CD4-positive, alpha-beta T cell treated with Interleukin-2 at 100 ng/mL for 4 hours (primary cell): ENCODE measurements at places on chromosomes 16 and 17.

- no peak for DNase-seq
Observed at GRCh38 chr16:24364596-24364995, 108.5 kb downstream of the CACNG3 start.

DNA sequence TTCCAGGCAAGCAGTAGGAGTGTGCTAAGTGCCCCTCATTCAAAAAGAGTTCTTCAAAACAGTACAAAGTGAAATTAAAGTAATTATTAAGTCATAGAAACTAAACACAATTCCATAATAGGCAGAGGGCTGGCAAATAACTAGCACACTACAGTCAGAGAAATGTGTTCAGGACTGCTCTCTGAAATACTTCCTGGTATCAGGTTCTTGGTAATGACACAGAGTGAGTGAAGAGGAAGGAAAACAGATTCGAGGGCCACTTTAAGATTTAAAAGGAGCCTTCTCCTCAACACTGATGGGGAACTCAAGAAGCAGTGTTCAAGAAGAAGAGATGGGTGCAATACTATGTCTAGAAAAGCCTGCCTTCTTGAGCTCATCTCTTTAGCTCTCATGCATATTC, 139.2 kb downstream of the TOX3 start:
- DNase-seq: no peak

DNA sequence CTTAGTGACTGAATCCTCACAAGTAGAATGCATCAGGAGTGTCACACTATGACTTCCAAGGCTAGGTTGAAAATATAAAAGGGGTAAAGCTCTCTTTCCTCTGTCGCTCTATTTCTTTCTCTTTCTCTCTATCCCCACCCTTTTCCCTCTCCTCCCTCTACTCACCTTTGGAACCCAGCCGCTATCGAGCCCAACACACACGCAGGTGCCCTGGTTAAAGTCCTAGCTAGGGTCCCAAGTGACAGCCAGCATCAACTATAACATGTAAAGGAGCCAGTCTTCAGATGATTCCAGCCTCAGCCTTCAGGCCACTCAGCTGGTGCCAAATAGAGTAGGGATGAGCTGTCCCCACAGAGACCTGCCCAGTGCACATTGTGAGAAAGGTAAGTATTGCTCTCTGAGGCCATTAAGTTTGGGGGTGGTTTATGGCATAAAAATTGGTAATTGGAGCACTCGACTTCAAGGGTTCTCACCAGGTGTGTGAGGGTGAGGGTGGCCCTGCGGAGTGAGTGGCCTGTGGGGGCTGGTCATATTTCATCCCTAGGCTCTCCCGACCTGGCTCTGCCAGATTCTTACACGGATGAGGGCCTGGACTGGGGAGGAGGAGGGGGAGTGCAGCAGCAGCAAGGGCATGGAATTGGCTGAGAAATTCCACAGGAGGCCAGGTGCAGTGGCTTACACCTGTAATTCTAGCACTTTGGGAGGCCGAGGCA, 14.9 kb upstream of the C16orf54 start:
- DNase-seq: no peak

- no peak for DNase-seq
Observed at GRCh38 chr16:7405166-7405565, 72.5 kb downstream of the RBFOX1 start.

DNA sequence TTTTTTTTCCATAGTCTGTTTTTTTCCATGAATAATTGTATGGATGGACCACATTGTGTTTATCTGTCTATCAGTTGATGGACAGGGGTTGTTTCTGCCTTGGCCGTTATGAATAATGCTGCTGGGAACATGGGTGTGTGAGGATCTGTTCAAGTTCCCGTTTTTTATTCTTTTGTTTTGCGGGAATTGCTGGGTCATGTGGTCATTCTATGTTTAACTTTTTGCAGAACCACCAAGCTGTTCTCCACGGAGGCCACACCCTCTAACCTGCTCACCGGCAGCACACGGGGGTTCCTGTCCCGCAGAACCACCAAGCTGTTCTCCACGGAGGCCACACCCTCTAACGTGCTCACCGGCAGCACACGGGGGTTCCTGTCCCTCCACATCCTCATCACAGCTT, 5.9 kb upstream of the MSLN start:
- no peak for DNase-seq

- no peak for DNase-seq
Observed at GRCh38 chr16:85664580-85665372, 24.0 kb downstream of the GINS2 start.

GRCh38 chr16:8675183-8676159, 1.1 kb downstream of the ABAT start:
- DNase-seq: peak; percentile 80

- peak; percentile 12 for DNase-seq
Observed at GRCh38 chr16:52912565-52913173, 140.0 kb downstream of the CHD9NB start.

GRCh38 chr17:34996422-34997285, 16.3 kb downstream of the LIG3 start:
- no peak for DNase-seq

GRCh38 chr16:56744996-56745640, 15.2 kb downstream of the NUP93 start:
- no peak for DNase-seq

DNA sequence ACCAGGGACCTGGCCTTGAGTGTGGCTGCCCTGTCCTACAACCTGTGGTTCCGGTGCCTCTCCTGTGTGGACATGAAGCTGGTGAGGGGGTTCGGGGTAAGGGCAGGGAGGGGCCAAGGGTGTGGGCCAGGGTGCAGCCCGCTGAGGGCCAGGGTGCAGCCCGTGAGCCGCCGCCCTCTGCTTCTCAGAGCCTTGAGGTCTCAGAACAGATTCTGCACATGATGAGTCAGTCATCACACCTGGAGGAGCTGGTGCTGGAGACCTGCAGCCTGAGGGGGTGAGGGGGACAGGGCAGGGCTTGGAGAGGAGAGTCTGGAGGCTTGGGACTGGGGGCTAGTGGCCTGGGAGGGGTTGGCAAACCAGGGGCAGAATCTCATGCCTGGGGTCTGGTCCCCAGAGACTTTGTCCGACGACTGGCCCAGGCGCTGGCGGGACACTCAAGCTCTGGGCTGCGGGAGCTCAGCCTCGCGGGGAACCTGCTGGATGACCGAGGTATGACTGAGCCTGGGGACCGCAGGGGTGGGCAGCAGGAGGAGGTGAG, 2.2 kb downstream of the CARMIL2 start:
- DNase-seq: no peak

GRCh38 chr17:41625602-41626001, 1.2 kb upstream of the KRT17 start:
- no peak for DNase-seq

- DNase-seq: no peak
Observed at GRCh38 chr17:78307887-78308638, 51.8 kb downstream of the SOCS3 start.

DNA sequence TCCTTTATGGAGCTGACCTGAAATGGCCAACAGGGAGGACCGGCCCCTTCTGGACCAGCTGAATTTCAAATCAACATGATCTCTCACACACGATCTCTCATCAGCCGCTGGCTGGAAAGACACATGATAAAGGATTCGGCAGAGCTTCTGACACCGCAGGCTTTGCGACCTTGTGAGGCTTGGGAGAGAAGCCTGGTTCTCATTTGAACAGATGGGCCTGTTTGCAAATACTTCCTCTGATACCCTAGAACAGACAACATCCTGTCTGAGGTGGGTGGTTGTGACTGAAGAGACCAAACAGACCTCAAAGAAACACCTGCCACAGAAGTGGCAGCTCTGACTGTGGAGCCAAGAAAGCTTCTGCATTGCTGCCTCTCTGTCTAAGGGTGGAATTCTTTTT, 77.9 kb upstream of the SDK2 start:
- peak; percentile 32 for DNase-seq

- DNase-seq: peak; percentile 51
Observed at GRCh38 chr17:74737299-74738050, 419 bp downstream of the RAB37 start.

GRCh38 chr16:85152414-85153030, 40.2 kb upstream of the CIBAR2 start:
- DNase-seq: no peak

DNA sequence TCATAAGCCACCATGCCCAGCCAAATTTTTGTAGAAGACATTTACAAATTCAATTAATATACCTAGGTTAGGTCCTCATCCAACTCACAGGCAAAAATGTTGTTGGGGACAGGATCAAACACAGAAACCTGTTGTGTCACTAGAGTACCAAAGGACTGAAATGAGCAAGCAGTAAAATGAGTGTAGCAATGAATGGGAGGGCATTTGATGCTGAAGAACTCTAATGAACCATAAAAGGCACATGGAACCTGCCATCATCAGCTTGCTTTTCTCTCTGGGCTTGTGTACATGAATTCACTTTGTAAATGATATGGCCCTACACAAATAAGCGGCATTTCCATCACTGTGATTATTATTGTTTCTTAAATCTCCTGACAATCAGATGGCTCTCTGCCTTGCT, 17.8 kb downstream of the USP31 start:
- no peak for DNase-seq
